ENCODE measurements at places on chromosomes 6 and 20.

DNA sequence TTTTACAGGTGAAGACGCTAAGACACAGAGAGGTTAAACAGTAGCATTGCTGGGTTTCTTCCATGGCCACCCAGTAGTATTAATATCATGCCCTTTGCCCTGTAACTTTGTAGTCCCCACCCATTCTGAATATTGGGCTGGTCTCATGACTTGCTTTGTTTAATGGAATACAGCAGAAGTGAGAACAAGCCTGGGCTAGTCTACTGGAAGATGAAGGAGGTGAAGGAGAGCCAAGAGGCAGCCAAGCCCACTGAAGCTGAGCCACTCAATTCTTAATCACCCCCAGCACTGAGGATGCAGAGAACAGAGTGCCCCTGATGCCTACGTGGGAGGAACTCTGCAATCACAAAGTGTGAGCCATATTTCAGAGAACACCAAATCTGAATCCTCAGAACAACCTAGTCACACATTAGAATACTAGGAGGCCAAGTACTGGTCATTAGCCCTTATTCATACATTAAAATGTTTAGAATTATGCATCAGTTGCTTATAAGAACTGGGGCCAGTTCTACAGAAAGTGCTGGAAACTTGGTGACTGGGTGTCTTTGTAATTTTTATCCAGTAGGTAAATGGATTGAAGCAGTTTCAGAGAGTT, 270.1 kb upstream of the PRND start:
- no peak for DNase-seq

DNA sequence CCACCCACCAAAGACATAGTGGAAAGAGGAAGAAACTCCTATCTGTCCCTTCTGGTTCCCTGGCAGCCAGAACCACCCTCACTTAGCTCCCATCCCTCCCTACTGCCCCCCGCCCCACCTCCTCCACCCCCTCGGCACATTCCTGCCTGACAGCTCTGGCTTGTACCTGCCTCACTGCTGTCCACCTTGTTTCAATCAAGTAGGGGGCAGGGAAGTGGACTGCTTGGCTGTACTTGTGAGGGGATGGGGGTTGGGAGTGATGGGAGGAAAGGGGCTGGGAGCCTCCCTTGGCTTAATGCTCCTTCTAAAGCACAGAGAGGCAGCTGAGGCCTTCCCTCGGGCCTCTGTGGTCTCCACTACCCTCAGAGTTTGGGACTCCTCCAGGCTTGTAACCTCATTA, 22.1 kb upstream of the ZNF76 start:
- DNase-seq = no peak

DNA sequence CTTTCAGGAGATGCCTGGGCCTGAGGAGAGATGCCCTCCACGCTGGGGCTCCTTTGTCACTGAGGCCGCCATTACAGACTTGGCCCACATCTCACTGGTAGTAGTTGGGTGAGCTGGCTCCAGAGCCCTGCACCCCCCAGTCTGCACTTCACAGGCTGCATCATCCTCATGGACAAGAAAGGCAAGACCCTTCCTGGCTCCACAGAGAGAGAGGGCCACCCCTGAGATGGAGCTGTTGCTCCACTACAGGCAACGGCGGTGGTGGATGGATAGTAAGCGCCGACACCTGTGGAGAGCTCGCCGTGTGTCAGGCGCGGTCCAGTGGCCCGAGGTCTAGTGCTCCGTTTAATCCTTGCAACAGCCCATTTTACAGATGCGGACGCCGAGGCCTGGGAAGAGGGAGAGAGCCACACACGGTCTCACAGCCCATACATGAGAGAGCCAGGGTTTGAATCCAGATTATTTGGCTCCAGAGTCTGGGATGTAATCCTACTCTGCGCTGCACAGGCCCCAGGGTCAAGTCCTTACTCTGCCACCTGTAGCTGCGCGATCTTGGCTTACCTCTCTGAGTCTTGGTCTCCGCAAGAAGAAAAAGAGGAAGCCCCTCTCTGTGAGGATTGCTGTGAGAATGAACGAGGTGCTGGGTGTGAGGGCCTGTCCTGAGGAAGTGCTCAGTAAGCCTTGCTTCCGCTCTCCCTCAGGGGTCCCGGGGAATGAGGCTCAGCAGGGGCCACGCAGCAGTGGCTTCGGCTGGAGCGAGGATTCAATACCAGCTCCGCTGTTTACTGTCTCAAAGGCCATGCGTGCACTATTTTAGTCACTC, 34.5 kb downstream of the SPDEF start:
- DNase-seq = no peak

- no peak for DNase-seq
These were observed 1.7 kb downstream of the TRERF1 start for GRCh38 chr6:42449917-42450476.

Data from fibroblast of gingiva (primary cell).